ENCODE measurements at places on chromosomes 11 and 22. TPM values are rescaled to one million over a fixed set of nuclear protein-coding genes. Genes with fewer than 3 reads are reported as not detected.

Gene VSIG10L2
- not detected for total RNA-seq

Gene OTOG
- total RNA-seq = not detected

Gene SEPTIN3
- 0.14 TPM for total RNA-seq

Gene MOGAT2
- total RNA-seq = not detected

Gene SCN3B
- total RNA-seq = 4.9 TPM

Gene ACTN3
- 0.14 TPM for total RNA-seq

Gene MOV10L1
- total RNA-seq = 19.4 TPM

Gene MMP7
- 9.2 TPM for total RNA-seq

Gene AIFM3
- total RNA-seq = 0.17 TPM

Gene CALCA
- total RNA-seq = not detected

Gene TMEM218
- total RNA-seq = 23.1 TPM

Gene EI24
- 122 TPM for total RNA-seq

Gene VPREB1
- total RNA-seq = not detected

Gene DRICH1
- 0.17 TPM for total RNA-seq

All from dermis blood vessel endothelial cell (primary cell).